ENCODE measurements at places on chromosomes 6 and 20.

DNA sequence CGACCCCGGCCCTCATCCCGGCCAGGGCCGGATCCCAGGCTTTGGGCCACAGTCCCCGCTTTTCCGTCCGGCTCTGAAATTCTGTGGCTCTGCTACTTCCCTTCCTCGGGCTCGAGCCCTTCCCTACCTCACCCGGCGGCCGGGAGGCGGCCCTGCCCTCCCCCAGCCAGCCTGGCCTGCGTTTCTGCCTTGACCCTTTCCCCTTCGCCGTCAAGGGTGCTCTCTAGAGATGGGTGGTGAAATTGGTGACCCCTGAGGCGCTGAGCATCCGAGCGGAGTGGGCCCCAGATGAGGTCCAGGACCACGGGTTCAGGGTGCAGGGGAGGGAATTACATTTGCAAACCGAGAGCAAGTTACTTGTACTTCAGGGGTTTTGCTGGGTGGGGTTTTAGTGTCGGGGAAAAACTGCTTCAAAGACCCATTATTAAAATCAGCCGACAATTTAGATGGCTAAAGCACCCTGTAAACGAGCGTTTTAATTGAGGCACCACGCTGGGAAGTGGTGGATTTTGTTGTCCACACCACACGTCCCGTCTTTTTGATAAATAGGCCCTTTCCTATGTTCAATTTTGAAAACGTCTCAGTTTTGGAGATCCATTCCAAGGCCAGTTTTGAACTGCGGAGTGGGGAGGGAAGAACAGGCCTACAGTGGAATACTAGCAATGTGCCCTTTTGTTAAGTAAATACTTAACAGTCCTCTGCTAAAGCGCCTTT, 9.9 kb downstream of the TFAP2A start:
- DNase-seq = no peak

GRCh38 chr20:44594730-44595129, 12.4 kb downstream of the PKIG start:
- DNase-seq = no peak

GRCh38 chr6:90610751-90611542, 24.1 kb upstream of the MAP3K7 start:
- peak; percentile 29 for DNase-seq

GRCh38 chr6:78629154-78629721, 238.1 kb upstream of the IRAK1BP1 start:
- DNase-seq = peak; percentile 7

- DNase-seq = no peak
Measured at GRCh38 chr20:2603816-2604505, 48.5 kb upstream of the NOP56 start.
